ENCODE measurements at places on chromosomes 7 and 10.

- no peak for DNase-seq
Observed at GRCh38 chr7:107166736-107167426, 1.9 kb upstream of the HBP1 start.

GRCh38 chr7:132783824-132784223 is 207.6 kb upstream of the PLXNA4 start:
- no peak for DNase-seq

- no peak for DNase-seq
Observed at GRCh38 chr10:93376372-93377293, 105.5 kb downstream of the MYOF start.

DNA sequence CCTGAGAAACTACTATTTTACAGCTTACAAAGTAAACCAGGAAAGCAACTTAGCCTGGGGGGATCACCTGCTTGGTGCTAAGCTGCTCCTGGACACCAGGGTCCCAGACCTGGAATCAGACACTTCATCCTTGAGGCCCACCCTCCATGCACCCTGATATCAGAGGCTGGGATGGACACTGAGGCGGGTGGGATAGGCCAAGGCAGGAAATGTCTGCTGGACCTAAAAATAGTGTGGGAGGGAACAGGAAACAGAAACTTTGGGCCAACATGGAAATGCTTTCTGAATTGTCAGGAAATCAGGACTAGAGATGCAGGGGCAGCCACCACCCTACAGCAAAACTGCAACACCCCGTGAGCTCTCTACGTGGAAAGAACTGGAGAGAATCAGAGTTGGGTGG is 101.5 kb upstream of the PODXL start:
- DNase-seq = no peak

- DNase-seq = no peak
Observed at GRCh38 chr7:130151591-130152492, 53.4 kb downstream of the TMEM209 start.

DNA sequence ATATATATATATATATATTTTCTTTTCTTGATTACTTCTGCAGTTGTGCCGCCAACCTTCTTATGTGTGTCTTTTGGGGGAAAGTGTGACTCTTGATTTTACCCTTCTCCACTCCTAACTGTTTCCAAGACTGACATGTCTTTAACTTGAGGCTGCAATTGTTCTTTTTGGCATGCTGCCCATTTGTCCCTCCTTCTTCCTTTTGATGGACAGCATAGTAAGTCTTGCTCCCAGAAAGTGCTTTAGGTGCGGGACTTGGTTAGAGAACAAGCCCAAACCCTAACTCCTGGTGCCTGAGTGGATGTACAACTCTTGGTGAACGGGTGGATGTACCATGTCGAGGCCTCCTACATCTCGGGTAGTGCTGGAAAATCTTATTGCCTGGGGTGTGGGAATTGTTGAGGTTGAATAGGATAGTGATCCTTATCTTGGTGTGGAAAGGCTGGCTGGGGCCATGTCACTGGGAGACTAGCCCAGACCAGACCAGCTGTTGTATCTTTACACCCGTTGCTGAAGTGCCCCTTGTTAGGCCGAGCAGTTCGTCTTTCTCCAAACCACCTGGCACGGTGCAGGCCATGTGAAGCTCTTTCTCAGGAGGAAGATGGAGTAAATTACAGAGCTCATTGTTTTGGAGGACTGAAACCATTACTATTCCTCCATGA is 16.3 kb downstream of the TCF7L2 start:
- no peak for DNase-seq

DNA sequence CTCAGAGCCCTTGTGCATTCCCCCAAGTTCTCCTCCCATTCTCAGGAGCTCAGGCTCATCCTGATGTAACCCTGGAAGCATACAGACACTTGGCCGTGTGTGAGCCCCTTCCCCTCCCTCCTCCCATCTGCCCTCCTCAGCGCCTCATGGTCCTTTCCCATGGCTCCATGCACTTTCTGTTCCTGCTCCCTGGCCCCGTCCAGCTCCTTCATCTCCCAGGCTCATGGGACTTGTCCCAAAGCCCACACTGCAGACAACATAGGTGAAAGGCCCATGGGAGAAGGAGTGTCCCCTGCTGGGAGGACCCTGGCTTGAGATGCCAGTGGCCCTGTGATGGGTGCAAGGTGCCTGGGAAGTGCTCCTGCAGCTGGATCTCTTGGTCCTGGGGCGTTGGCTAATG is 24.2 kb upstream of the SLC29A3 start:
- DNase-seq = no peak

DNA sequence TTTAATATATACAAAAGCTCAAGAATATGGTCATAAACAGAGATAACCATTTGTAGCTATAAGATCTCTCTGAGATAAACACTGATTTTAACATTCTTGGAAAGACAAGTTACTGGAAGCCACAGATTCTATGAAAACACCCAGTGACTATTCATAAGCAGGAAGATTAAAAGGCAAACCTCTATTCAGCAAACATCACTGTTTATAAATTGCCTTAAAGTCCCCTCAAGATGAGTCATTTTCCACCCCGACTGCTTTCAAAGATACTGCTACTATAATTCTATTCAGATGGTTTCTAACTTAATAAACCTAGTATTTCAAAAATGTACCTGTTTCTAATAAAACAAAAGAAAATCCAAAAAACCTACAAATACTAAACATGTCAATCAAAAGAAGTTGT is 21.0 kb downstream of the TM9SF3 start:
- no peak for DNase-seq

GRCh38 chr7:92840316-92840715 is 3.9 kb upstream of the CDK6 start:
- DNase-seq = no peak

GRCh38 chr7:26151096-26151495 is 902 bp upstream of the NFE2L3 start:
- DNase-seq = no peak
